ENCODE measurements at places on chromosomes 3 and 15.

DNA sequence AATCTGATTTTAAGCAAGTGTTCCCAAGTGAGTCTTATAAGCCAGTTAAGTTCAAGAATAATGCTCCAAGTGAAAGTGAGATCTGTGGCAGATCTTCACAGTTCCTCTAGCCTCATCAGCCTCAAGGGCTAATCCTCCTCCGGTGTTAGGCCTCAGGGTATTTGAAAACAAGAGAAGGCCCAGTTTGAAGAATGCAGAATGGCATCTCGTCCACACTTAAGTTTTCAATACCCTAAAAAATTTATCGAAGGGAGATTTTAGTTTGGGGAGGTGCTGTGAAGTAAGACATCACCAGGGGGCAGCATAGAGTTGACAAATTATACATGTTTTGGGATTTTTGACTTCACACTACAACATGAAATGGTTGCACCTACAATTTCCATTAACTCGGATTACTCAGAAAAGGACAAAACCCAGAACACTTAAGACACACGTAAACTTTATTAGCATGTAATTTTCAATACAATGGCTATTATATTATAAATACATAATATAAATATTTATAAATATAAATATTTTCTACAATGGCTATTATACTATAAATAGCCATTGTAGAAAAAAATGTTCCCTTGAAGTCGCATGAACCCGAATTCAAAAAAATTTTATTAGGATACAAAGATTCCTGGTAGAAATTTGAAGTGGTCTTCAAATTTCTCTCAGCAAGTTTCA lies 2.3 kb upstream of the TMEM266 start:
- DNase-seq, result no peak

DNA sequence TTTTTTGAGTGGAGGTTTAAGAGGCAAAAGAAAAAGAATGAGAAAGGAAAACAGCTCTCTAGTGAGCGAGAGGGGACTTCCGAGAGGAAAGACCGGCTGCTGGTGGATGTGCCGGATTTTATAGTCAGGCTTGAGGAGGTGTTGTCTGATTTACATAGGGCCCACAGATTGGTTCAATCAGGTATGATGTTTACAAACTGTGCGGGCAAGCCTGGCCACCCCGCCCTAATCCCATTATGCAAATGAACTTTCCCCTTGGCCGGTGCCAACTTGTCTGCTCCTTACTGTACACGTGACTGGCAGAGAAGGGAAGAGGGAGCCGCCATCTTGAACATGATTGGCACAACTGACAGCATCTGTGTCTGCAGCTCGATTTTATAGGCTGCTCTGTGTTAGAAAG lies 44.7 kb downstream of the FAM43A start:
- no peak for DNase-seq

GRCh38 chr15:34696506-34696905 lies 58.3 kb downstream of the GJD2 start:
- DNase-seq, result no peak

GRCh38 chr3:152069871-152070270 lies 196.4 kb downstream of the SUCNR1 start:
- DNase-seq, result no peak

- peak; percentile 8 for DNase-seq
Measured at GRCh38 chr3:46276497-46277099, 34.3 kb downstream of the CCR3 start.

DNA sequence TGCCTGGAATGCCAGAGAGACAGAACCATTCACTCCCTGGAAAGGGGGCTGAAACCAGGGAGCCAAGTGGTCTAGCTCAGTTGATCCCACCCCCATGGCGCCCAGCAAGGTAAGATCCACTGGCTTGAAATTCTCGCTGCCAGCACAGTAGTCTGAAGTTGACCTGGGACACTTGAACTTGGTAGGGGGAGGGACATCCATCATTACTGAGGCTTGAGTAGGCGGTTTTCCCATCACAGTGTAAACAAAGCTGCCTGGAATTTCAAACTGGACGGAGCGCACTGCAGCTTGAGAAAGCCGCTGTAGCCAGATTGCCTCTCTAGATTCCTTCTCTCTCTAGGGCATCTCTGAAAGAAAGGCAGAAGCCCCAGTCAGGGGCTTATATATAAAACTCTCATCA lies 310.7 kb upstream of the DPPA4 start:
- DNase-seq, result no peak

DNA sequence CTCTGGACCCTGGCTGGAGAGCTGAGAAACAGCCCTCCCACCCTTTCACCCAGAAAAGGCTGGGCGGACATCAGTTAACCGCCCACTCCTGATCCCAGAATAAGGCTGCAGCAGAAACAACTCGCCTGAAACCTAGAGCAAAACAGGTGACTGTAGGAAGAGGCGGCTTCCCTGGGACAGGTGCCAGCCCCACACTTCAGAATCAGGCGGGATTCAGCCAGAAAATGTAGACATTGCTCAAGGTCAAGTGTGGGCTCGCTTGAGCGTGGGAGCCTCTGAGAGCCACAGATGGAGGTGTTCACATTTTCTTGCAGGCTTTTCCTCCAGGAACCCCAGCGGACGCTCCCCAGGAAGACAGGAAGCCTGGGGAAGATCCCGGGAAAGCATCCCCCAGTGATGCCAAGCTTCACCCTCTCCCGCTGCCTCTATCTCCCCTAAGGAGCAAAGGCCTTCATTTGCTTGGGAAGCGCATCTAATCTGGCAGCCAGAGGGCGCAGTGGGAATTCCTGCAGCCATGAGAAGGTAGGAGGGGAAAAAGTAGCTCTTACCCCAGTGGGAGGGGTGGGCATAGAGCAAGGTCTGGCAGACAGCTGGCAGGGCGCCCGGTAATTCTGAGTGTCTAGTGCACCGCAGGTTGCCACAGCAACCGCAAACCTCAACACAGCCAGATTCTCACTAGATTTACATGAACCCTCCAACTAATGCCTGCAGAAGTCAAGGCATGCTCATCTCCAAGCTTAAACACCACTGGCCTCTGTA lies 77.7 kb downstream of the OCA2 start:
- peak; percentile 96 for DNase-seq

- DNase-seq, result no peak
Measured at GRCh38 chr3:101926594-101927105, 77.3 kb downstream of the NFKBIZ start.

GRCh38 chr3:123376451-123377242 lies 72.2 kb downstream of the ADCY5 start:
- DNase-seq, result no peak

DNA sequence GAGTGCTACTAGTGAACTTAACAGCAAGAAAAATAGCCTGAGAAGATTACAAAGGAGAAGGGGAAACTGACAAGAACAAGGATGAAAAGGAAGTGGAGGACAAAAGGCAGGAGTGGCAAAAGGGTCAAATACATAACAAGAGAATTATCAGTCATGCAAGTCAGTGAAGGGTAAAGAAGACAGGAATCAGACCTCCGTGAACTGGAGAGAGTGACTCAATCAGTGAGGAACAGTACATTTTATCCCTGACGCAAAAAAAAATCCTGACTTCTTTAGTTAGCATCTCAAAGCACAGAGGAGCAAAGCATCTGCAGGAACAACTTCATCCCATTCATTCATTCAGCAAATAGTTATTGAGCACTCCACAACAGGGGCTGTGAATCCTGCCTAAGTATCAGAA lies 97.8 kb downstream of the SST start:
- DNase-seq, result peak; percentile 82

DNA sequence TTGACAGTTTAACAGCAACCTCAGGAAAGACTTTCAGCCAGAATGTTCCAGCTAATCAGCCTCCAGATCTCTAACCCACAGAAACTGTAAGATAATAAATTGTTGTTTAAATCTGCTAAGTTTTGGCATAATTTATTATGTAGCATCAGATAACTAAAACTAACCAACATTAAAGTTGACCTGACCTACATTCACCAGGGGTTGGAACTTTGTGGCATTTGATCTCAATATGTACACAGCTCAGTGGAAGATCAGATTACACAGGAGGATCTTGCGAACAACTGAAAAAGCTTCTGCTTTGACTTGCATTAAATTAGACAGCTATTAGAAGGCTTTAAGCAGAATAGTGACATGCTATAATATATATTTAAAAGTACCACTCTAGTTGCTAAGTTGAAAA lies 91.4 kb upstream of the POU1F1 start:
- DNase-seq, result no peak

DNA sequence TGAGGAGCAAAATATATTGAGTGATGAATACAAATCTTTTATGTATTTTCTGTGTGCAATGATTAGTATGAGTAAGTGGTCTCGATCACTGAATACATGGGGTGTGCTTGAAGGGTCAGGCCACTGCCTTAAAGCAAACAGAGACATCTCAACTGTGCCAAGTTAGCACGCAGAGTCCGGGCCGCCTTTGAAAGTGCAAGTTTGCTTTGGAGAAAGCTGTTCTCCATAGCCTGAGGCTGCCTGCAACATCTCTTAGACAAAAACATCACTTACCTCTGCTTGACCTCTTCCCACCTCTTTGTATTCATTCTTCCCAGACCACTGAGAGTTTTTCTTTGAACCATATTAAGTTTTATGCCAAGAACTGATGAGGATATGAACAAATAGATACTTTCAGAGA lies 267.0 kb downstream of the ZBTB20 start:
- no peak for DNase-seq

DNA sequence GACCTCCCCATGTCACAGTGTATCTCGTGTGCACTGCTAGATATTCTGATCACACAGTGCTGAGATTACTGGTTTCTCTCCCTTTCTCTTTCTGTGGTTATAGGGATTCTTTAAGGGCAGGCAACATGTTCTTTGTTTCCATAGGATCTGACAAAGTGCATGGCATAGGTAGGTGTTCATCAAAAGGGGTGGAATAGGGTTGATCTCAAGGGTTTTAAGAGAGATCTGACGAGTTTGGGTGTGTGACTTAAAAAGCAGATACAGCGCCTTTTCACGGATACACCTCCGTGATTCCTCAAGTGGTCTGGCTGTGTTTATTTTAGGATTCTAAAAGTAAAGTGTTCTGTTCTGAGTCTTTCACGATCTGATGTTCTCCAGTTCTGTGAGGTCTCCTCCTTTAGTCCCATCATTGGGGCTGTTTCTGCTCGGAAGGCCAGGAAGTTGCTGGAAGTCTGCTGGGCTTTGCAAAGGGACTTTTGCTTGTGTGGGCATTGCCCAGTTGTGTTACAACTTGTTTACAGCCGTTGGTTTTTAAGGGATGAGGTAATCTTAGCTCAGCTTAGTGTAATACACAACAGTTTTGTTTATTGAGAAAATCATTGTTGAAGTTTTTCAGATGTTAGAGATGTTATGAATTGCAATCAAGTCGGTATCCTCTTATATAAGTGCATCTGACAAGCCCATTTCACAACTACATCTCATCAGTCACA lies 34.8 kb downstream of the IGF1R start:
- DNase-seq, result no peak

GRCh38 chr3:3192286-3192675 lies 12.8 kb upstream of the CRBN start:
- no peak for DNase-seq

- DNase-seq, result no peak
Measured at GRCh38 chr15:78766041-78766440, 45.2 kb downstream of the ADAMTS7 start.

DNA sequence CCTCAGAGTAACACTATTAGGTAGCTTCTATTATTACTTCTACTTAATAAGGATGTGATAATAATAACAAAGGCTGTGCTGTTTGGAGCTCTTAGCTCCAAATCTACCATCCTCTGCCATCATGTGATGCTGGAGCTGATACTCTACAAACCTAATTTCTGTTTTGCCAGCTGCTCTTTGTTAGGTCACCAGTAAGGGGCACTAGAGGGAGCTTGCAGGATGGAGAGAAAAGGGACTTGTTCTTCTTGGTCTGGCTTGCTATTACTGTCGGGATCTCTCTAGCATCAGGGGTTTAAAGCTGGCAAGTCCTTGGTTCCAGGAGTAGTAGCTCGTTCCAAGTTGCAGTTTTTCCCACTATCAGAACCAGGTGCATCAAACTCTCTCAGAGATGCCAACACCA lies 194.9 kb upstream of the KBTBD8 start:
- DNase-seq, result no peak

DNA sequence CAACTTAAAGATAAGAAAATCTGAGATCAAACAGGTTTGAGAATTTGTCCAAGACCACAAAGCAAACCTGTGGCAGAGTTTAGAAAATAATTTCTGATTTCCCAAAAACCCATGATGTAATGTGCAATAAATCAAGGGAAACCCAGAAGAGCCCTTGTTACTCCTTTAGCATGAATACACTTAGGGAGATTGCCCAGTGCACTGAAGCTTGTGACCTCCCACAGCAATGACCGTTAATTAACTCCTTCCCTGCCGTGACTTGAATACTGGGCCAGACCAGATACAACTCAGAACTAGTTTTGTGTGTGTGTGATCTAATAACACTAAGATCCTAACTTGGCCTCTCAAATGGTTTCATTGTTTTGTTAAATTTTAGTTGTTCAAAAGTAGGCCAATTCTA lies 2.5 kb downstream of the PRKAR2A start:
- DNase-seq, result peak; percentile 50

- DNase-seq, result peak; percentile 60
Measured at GRCh38 chr3:61966200-61966599, 404.8 kb downstream of the PTPRG start.

GRCh38 chr15:49860101-49860500 lies 239.3 kb downstream of the DTWD1 start:
- DNase-seq, result no peak

GRCh38 chr15:66735909-66736305 lies 33.9 kb downstream of the SMAD6 start:
- no peak for DNase-seq

- DNase-seq, result no peak
Measured at GRCh38 chr3:39097716-39098472, 9.5 kb downstream of the GORASP1 start.

DNA sequence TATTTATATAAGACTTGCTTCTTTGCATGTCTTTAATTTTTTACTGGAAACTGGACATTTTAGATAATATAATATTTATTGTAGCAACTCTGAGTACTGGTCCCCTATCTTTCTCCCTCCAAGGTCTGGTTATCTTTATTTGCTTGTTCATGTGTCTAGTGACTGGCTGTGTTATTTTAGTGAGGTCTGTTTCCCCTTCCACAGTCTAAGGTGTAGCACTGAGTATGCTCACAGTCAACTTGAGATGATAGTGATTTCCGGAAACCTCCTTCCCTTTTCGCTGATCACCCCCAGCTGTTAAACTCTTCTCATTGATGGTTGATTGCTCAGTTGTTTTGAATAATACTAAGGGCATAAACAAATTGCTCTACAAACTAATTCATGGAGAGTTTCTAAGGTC lies 37.0 kb downstream of the PCNP start:
- no peak for DNase-seq

- DNase-seq, result no peak
Measured at GRCh38 chr3:75042941-75043340, 428.5 kb upstream of the CNTN3 start.

- no peak for DNase-seq
Measured at GRCh38 chr3:14463330-14464140, 61.1 kb downstream of the SLC6A6 start.

DNA sequence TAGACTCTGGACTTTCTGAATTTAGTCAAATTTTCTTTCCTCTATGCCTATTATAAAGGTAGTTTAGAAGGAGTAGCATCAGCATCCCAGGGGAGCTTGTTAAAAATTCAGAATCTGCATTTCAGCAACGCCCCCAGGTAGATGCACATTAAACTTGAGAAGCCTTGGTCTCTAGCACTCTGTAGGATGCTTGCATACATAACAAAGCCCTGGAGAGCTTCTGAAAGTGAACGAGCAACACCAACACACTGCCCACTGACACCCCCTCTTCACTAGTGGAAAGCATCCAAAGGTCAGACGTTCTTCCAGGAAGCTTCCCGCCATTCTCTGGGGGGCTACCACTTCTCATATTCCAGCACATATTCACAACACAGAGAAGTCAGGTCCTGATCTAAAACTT lies 6.5 kb downstream of the PRICKLE2 start:
- no peak for DNase-seq

GRCh38 chr3:8173892-8174291 lies 327.7 kb upstream of the LMCD1 start:
- DNase-seq, result no peak

GRCh38 chr3:193190146-193190786 lies 50.8 kb upstream of the PLAAT1 start:
- DNase-seq, result no peak
